ENCODE measurements at places on chromosomes 12 and 14.
A peak's percentile ranks its signal among the peaks of the same experiment; 100 is the strongest.

GRCh38 chr12:104108755-104109445, 29.1 kb downstream of the NFYB start:
- peak; percentile 90 for DNase-seq

GRCh38 chr12:12229556-12230092, 37.2 kb downstream of the LRP6 start:
- peak; percentile 27 for DNase-seq

DNA sequence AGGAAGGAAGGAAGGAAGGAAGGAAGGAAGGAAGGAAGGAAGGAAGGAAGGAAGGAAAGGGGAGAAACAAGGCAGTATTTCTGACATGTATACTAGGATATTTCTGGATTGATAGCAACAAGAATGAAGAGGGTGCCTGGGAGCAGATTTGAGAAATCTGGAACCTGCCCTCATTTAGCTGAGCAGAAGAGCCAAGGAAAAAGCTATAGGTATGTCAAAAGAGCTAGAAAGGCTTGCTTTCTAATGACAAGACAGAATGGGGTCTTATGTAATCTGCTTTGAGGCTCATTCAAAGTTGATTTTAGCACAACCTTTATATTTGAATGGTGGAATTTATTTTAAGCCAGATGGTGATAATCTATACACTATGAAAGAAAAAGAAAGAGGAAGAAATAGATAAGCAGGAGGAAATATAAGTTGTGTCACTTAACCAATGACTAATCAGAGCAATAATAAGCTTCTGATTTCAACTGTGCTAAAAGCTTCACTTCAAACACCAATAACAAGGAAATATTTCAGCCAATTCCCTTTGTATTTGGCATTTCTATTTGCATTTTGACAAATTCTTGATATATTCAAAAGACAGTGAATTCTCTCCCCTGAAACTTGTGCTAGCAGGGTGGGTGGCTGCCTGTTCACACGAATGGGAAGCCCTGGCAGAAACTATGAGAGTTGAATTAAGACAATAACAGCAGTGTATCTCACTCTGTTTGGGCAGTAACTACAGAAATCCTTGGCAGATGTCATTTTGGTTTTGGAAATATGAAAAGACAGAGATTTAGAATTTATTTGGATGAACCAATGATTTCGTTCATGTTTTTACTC, 76.3 kb upstream of the FLRT2 start:
- no peak for DNase-seq

DNA sequence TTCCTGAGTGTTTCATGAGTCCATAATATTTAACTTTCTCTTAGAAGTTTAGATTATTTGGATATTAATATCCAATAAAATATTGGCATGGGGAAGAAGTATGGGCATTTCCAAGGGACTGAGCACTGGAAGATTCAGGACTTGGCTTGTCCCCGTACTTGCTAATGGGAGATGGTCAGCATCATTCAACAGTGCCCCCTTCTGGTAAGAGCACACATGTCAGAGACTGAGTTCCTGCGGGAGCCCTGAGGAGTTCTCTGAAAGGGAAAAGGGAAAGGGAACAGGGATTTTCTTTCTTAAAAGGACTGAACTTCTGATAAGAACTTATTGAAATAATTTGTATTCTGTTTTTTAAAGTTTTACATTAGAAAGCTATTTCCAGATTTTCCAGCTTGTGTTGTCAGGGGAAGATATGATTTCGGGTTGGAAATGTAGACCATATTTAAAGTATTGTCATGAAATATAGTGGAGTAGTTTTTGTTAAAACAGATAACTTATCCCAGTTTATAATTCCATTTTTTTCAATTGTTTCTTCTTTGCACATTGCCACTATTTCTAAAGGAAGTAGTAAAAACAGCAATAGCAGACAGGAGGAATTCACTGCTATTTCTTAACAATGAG, 59.8 kb upstream of the C12orf71 start:
- DNase-seq, result peak; percentile 84

- DNase-seq, result no peak
These were observed 260.2 kb downstream of the RERGL start for GRCh38 chr12:17829813-17830212.

GRCh38 chr12:103642240-103642864, 55.3 kb downstream of the STAB2 start:
- DNase-seq, result no peak

DNA sequence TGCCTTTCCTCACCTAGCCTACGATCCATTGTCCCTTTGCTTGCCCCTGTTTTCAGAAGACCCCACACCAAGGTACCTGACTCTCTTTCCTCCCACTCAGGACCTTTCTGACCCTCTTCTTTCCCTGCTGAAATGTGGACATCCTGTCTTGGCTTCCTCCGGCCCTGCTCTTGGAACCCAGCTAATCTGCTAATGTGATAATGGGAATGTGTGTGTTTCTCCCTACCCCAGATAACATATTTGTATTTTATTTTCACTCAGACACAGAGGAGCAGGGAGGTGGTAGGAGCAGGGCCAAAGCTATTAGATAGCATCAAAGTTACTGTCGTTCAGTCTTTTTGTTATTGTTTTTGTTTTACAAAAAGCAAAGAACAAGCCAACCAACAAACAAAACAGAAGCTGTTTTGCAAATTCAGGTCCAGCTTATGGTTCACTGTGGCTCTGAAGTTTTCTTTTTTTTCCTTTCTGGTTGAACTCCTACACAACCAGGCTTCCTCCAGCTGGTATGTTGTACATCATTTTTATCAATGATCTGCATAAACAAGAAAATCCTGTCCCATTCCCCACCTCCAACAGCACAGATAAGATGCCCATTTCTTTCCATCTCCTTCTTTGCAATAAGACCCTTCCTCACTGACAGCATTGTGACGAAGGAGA, 137.3 kb downstream of the C12orf75 start:
- no peak for DNase-seq

DNA sequence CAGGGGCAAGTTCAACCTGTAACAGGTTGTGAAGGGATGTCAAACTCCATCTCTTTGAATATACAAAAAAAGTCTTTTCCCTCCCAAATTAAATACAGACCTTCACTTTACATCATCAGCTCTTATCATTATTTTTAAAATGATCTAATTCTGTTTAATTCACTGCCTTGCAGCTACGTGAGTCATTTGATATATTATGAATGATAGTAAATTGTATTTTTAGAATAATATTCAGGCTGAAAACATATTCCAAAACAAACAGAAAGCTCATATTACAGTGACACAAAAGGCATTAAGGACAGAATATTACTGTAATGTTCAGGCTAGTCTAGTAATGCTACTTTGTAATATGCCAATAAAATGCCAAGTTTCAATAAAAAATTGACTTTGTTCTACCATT, 53.3 kb downstream of the BCAT1 start:
- DNase-seq, result peak; percentile 40

GRCh38 chr12:102061096-102061559, 663 bp downstream of the WASHC3 start:
- DNase-seq, result no peak

- no peak for DNase-seq
These were observed 13.6 kb upstream of the SPPL3 start for GRCh38 chr12:120917748-120918147.

GRCh38 chr12:67068761-67069450, 200.3 kb upstream of the CAND1 start:
- DNase-seq, result peak; percentile 38

GRCh38 chr14:55800156-55800785, 220.3 kb downstream of the KTN1 start:
- no peak for DNase-seq

DNA sequence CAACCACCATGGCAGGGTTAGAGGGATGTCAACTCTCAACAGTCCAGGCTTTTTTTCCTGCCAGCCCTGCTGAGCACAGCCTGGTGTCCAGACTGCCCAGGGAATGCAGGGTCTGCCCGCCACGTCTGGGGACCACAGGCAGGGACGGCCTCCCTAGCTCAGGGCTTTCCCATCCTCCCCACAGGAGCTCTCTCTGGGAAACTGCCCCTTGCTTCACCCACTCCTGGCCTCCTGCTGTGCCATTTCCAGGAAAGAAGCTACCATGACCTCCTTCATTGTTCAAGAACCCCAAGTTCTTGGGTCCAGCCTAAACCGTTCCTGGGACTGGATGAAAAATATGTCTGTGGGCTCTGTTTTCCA, 4.8 kb downstream of the SCNN1A start:
- no peak for DNase-seq

- DNase-seq, result no peak
These were observed 2.4 kb downstream of the CRIP2 start for GRCh38 chr14:105476831-105477659.

DNA sequence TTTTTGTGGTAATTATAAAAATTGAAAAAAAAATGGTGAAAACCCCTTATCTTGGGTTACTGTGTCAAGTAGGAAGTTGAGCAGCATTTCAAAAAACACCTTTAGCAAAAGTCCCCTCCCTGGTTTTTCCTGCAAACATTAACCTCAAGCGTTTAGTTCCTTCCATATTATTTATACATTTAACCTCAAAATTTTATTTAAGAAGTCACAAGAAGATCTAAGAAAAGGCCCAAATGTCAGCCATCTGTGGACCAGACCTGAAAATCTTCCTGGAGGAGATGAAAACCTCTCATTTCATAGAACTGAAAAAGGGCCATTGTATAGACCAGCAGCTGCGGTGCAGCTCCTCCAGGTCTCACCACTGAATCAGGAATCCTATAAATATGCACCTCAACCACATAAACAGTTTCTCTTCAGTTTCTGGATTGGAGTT, 40.4 kb upstream of the BTG1 start:
- DNase-seq, result no peak

GRCh38 chr12:81365284-81365683, 287.4 kb downstream of the ACSS3 start:
- DNase-seq, result no peak

- DNase-seq, result no peak
These were observed 917.7 kb downstream of the DIO2 start for GRCh38 chr14:79293482-79294177.

- DNase-seq, result no peak
These were observed 29.1 kb upstream of the HELB start for GRCh38 chr12:66273147-66273546.

DNA sequence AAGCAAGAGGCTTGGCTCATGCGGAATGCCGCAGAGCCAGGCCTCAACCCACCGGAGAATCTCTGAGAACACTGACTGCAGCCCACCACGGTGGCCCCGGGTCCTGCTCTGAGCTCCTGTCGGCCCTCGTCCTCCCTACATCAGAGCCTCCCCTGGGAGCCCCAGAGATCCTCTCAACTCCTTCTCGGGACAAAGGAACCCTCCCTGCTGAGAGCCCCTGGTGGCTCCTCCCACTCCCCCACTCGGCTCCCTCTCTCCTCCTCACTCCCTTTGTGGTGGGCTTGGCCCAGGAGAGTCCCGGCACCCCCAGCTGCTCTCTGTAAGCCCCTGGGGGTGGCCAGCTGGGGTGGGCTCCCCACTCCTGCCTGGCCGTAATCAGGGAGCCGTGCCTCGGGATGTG, 11.1 kb upstream of the INF2 start:
- DNase-seq, result no peak

GRCh38 chr12:100399095-100399494, 42.2 kb downstream of the SLC17A8 start:
- no peak for DNase-seq

GRCh38 chr12:95181103-95181502, 36.2 kb downstream of the FGD6 start:
- DNase-seq, result no peak

- DNase-seq, result no peak
These were observed 70.6 kb upstream of the CCND2 start for GRCh38 chr12:4202918-4203317.

- peak; percentile 45 for DNase-seq
These were observed 379.9 kb upstream of the DCN start for GRCh38 chr12:91562476-91562875.
